Activated naive CD4-positive, alpha-beta T cell treated with anti-CD3 and anti-CD28 coated beads, Interleukin-2, amount 50 U/mL, for 72 hours (primary cell): ENCODE measurements at places on chromosomes 2 and 18. TPM values are rescaled to one million over a fixed set of nuclear protein-coding genes. Genes with fewer than 3 reads are reported as not detected.
A peak's percentile ranks its signal among the peaks of the same experiment; 100 is the strongest.

Gene CLEC4F
- 3.7 TPM for total RNA-seq

Gene CDH20
- total RNA-seq = 0.14 TPM

Gene CHRNG
- not detected for total RNA-seq

Gene ECEL1
- total RNA-seq = not detected

Gene ODC1
- 75.3 TPM for total RNA-seq

Gene ITGA4
- total RNA-seq = 27.2 TPM

Gene KIAA2012
- total RNA-seq = not detected

Gene NOL4
- not detected for total RNA-seq

DNA sequence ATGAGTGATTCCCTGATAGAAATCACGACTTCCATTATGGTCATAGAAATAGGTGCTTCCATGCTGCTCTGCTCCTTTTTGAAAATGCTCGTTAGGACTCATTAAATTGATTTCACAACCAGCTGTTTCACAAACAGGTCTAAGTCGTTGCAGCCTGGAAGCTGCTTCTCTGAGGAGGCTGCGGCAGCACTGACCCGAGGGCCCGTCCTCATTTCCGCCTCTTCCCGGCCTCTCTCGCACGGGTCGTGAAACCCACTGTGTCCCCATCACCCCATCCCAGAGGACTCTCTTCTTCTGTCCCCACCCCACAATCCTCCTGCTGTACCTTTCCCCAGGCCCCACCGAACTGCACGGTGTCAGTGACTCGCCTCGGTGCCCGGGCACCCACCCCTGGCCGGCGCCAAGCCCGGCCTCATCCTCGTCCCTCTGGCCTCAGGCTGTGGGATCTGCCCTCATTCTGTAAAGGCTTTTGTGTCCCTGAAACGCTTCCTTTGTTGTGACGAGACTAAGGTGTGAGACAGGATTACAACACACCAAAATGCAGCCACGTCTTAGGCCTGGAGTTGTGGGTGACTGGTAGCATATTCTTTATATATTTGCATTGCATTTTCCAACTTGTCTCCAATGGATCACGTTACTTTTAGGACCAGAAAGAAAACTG is 112.7 kb upstream of the CTDP1 start:
- no peak for DNase-seq

- DNase-seq = no peak
These were observed 15.9 kb downstream of the RNF152 start for GRCh38 chr18:61876899-61877298.

GRCh38 chr2:45568935-45569334 is 42.1 kb downstream of the SRBD1 start:
- DNase-seq = no peak

DNA sequence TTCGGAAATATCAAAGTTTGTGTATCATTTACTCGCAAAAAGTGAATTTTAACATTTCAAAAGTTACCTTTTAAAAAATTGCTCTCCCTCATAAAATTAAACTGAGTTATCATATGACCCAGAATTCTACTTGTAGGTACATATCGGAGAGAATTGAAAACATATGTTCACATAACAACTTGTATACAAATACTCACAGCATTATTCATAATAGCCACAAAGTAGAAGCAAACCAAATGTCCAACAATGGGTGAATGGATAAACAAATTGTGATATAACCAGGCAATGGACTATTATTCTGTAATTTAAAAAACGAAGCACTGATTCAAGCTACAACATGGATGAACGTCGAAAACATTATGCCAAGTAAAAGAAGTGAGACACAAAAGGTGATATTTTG is 412.0 kb upstream of the TCF4 start:
- no peak for DNase-seq

DNA sequence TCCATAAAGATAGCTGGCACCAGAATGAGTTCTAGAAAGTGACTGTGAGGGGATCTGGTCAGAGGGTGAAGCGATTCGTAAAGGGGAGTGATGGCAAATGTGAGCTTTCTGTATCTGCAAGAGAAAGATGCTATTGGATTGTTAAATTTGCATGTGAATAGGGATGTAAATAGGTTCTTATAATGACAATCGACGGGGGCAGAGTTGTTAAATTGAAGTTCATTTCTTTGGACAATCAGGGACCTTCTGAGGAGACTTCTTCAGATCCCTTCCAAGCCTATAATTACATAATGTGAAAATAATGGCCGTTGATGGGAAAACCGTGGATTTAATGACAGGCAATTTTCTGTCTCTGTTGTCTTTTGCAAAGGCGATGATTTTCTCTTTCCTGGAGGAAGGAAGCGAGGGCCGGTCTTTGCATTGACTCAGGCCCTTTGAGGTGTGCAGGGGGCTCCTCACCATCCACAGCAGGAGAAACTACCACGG is 52.2 kb upstream of the TMEM18 start:
- DNase-seq = no peak

- no peak for DNase-seq
These were observed 162.8 kb downstream of the SMAD2 start for GRCh38 chr18:47767699-47768098.

- no peak for DNase-seq
These were observed 57.4 kb downstream of the RHBDD1 start for GRCh38 chr2:226893216-226893615.

GRCh38 chr18:10258836-10259474 is 195.5 kb upstream of the APCDD1 start:
- DNase-seq = no peak

DNA sequence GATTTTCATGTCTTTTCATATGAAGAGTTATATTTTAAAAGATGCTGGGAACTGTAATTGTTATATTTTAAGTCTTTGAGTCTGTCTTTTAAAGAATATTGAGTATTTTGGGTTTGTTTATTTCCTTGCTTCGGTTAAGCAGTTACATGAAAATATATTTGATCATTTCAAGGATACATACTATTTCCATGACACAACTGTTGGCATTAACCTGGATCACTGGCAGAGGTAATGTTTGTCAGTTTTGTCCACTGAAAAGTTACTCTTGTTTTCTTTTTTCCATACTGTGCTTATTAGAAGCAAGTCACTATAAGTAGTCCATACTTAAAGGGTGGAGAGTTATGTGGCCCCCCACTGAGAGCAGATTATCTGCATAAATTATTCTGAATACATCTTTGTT is 1142.0 kb upstream of the TMEFF2 start:
- no peak for DNase-seq

GRCh38 chr2:235086481-235087184 is 134.8 kb downstream of the SH3BP4 start:
- no peak for DNase-seq

DNA sequence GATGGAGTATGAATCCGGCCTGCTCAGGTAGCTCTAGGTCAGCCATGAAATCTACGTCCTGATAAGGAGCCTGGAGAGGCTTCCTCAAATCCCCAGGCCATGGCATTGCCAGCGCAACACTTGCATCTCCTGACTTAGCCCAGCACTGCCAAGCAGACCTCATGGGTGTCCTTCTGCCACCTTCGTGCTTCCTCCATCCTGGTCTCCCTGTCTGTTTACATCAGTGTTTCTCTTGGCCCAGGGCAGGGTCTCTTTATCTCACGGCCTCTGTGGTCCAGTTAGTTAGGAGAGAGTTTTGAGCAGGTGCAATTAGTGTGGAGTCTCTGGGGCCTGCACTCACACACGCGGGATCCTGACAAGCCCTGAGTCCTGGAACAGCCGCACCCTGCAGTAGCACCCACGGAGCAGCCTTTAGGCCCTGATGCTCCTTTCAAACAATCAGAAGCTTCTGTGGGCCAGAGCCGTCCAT is 193.1 kb upstream of the ARL4C start:
- DNase-seq = no peak

- no peak for DNase-seq
These were observed 24.5 kb downstream of the SRBD1 start for GRCh38 chr2:45586600-45586999.

DNA sequence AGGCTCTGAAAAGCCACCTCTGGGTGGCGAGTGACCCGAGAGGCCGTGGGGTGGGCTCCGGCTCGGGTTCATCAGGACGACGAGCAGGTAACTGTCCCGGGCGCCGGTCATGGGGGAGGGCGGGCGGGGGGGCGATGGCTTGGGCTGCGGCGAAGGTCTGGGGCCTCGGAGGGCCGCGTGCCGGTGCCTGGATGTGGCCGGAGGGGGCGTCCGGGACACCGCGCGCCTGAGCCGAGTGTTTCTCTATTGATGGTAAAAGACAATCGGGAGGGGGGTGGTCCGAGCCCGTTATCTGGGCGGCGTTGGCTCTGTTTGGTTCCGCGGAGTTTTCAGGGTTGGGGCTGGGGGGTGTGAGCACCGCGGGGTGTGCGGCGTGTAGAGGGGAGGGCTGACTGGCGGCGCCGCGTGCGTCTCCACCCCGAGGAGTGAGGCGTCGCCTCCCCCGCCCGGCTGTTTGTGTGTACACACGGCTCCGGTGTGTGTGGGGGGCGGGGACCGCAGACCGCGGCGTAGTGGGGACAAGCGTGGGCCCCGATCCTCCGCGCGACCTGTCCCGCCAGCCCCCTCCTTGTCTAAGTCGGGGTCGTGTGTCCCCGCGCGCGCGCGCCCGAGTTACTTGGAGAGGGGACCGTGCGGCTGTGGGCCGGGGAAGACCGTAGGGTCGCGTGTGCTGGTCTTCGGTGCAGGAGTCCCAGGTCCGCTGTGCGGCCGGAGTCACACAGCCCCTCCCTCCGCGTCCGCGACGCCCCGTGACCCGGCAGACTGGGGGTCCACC is 1.6 kb downstream of the CTIF start:
- peak; percentile 34 for DNase-seq

- no peak for DNase-seq
These were observed 235.0 kb upstream of the NT5C1B start for GRCh38 chr2:18824325-18824790.

- no peak for DNase-seq
These were observed 300.0 kb upstream of the PIK3C3 start for GRCh38 chr18:41655074-41655473.

- DNase-seq = no peak
These were observed 55.0 kb downstream of the APOB start for GRCh38 chr2:20988905-20989304.

DNA sequence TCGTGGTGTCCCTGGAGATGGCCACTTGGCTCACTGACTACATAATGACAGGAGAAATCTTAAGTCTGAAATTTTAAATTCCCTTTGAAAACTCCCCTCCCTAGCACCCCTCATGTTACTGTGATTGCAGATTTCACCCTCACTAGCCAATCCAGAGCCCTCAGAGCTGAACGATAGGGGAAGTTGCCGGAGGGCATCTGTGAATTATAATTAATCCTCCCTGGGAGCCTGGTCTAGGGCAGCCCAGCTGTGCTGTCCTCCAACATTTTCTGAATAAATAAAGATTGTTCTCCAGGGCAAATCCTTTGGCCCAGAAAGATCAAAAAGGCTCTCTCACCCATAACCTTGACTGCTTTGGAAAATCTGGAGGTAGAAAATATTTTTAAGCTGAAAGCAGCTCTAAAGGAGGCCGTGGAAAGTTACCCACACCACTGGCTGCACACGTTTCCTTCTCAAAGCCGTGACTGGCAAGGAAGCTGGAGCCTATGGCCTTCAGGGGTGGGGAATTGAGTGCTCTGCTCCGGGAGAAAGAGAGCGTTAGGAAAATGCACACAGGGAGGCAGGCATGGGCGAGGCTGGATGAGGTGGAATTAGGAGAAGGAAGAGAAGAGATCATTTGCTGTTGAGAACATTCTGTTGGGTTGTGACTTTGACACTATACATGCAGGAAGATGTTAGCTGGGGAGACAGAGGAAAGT is 68.9 kb upstream of the CNGA3 start:
- DNase-seq = no peak

GRCh38 chr2:3641841-3642421 is 16.1 kb upstream of the ALLC start:
- DNase-seq = peak; percentile 39

DNA sequence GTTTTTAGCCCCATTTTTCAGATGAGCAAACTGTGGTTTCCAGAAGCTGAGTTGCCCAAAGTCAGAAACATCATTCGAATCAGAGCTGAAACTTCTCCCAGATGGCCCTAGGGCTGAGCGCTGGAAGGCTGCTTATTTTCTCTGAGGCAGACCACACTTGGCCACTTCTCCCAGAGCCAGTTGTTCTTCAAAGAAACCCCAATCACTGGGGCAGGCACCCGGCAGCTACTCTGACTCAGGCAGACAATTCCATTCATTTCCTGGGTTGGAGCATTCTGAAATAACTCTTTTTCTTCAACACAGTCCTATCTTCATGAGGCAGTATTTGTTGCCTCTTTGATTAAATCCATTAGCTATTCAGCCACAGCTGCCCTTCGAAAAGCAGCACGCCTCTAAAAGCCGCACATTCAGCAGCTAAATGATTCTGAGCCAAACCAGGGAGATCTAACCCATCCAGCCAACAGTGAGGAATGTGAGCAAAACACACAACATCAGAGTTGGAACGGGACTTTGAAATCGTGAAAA is 40.9 kb downstream of the LRATD1 start:
- no peak for DNase-seq

DNA sequence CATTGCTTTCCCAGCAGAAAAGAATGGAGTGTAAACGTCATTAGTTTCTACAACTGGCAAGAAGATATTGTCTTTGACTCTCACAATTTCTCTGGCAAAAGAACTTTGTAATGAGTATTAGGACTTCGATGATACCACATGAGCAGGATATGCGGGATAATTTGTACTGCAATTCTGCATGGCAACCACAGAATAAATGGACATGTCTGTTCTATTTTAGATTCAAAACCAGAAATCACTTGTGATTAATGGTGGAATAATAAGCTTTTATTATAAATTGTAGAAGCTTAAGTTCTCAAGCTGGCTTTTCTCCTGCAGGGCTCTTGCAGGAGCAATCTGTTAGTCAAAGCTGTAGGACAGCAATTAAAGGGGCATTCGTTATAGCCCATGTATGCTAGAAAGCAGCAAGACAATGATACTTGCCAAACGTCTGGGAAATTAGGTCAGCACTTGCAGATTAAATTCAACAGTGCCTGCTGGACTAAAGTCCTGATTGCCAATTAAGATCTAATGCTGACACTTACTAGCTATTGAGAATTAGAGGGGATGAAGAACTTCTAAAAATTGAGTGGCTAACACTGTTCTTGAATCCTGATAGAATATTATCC is 177.9 kb downstream of the PTH2R start:
- no peak for DNase-seq

DNA sequence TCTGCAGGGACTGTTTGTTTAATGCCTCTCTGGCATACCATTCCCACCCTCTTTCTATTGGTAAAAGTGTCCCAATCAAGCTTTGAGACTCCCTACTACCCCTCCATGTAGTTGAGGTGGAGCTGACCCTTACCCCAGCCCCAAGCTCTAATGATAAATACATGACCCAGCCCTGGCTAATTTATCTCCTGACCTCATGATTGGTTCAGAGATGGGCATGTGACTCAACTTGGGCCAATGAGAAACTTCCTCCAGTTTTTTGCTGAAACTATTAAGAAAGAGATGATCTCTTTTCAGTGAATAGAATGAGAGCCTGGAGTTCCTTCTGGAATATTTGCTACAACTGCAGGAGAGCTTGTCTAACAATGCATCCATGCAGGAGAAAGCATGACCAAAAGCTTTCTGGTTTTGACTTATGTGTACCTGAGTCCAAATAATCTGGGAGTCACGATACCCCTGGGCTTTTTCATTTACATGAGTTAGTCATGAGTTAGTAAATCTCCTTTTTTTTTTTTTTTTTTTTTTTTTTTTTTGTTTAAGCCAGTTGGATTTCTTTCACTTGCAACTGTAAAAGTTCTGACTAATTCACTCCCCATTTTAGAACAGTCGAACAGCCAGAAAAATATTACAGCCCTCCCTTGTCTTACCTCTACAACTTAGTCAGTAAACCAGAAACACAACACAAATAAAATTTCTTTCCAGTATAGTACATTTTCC is 66.5 kb upstream of the TLK1 start:
- no peak for DNase-seq

- no peak for DNase-seq
These were observed 205.5 kb downstream of the ATAD2B start for GRCh38 chr2:23721454-23721826.
